ENCODE measurements at places on chromosomes 3 and 15.

- DNase-seq: no peak
Observed at GRCh38 chr15:98003518-98003917, 43.0 kb downstream of the ARRDC4 start.

DNA sequence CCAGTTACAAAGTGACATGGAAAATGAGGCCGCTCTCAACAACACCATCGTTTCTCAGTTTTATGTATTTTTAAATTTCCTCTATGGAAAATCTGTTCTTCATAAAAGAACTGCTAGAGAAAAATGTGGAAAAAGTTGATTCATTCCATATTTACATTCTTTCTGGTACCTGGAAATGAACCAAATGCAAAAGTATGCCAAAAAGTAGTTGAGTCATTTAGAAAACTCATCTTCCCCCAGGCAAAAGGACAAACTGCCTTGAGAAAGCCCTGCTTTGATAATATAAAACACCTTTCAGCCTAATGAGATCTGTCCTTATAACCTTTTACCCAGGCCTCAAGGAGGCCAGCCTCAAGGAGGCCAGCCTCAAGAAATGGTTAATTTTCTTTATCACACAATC is 283.0 kb upstream of the VEPH1 start:
- no peak for DNase-seq

- no peak for DNase-seq
Observed at GRCh38 chr3:40911928-40912327, 287.4 kb upstream of the CTNNB1 start.

- DNase-seq: no peak
Observed at GRCh38 chr15:39084674-39085530, 496.0 kb upstream of the THBS1 start.

DNA sequence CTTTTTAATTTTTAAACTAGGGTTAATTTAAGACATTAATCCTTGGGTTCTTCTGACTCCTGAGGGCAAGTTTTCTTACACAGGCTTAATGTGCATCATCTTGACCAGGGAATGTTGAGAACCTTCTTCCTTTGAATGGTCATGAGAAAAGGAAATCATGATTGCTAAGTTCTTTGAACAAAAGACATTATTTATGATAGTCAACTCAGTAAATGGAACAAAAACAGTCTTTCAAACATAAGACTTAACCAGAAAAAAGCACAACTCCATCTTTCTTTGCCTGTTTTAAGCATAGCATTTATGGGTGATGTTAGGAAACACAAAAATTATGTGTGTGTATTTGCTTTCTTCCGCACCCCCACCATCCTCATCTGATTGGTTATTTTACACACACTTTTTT is 5.4 kb downstream of the TLNRD1 start:
- no peak for DNase-seq

GRCh38 chr3:128453501-128454309 is 13.0 kb downstream of the DNAJB8 start:
- no peak for DNase-seq

DNA sequence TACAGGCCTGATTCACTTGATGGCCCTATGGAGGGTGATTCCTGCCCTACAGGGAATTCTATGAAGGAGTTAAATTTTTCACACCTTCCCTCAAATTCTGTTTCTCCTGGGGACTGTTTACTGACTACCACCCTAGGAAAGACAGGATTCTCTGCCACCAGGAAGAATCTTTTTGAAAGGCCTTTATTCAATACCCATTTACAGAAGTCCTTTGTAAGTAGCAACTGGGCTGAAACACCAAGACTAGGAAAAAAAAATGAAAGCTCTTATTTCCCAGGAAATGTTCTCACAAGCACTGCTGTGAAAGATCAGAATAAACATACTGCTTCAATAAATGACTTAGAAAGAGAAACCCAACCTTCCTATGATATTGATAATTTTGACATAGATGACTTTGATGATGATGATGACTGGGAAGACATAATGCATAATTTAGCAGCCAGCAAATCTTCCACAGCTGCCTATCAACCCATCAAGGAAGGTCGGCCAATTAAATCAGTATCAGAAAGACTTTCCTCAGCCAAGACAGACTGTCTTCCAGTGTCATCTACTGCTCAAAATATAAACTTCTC is 43.6 kb downstream of the BLM start:
- no peak for DNase-seq

GRCh38 chr3:154327871-154328270 is 3.6 kb upstream of the DHX36 start:
- DNase-seq: no peak

DNA sequence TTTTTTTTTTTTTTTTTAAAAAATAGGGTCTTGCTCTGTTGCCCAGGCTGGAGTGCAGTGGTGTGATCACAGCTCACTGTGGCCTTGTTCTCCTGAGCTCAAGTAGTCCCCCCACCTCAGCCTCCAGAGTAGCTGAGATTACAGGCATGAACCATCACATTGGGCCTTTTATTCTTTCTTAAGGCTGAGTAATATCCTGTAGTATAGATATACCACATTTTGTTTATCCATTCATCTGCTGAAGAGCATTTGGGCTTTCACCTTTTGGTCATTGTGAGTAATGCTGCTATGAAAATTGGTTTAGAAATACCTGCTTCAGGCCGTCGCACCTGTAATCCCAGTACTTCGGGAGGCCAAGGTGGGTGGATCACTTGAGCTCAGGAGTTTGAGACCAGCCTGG is 42.6 kb downstream of the PAQR5 start:
- DNase-seq: no peak

- DNase-seq: no peak
Observed at GRCh38 chr3:99023590-99024192, 122.2 kb upstream of the DCBLD2 start.

- DNase-seq: no peak
Observed at GRCh38 chr3:13785351-13785750, 94.5 kb downstream of the WNT7A start.

GRCh38 chr3:116470605-116471197 is 25.4 kb upstream of the LSAMP start:
- no peak for DNase-seq

DNA sequence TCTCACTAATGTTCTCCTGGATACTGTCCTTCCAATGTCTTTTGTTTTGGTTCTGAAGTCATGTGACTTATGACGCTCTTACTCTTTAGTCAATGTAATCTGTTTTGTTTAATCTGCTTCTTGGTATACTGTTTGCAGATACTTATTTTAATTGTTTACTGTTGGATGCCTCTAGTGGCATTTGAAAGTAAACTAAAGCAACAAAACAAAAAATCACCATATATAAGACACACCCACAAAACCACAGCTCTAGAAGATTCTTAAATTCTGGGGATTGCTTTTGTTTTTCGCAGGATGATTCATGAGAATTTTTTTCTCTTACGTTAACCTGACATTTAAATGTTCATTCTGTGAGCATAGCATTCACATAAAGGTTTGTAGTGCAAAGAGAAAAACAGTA is 16.8 kb downstream of the SLC25A26 start:
- DNase-seq: no peak

All from activated CD4-positive, alpha-beta T cell treated with anti-CD3 and anti-CD28 coated beads, Interleukin-2, amount 50 U/mL, for 48 hours (primary cell).